ENCODE measurements at places on chromosomes 5 and 9.
A peak's percentile ranks its signal among the peaks of the same experiment; 100 is the strongest.

DNA sequence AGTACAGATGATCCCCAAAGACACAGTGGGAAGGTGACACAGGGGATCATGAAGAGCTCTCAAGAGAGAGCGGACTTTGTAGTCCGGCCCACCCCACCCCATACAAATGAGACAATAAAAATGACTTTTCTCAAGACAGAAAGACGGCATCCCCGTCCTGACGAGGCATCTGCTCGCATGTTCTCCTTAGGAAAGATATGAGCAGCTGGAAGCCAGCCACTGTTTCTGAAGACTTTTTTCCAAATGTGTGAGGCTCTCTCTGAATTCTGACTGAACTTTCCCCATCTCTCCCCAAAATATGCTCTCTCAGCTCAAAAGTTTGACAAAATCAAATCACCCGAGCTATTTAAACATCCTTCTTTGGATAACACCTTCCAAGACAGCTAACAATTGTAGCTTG, 105.2 kb downstream of the RFK start:
- no peak for DNase-seq

- DNase-seq: no peak
Observed at GRCh38 chr5:172334641-172335040, 51.1 kb upstream of the UBTD2 start.

- no peak for DNase-seq
Observed at GRCh38 chr5:23289162-23289561, 218.2 kb upstream of the PRDM9 start.

GRCh38 chr5:67194166-67194565, 2.4 kb downstream of the CD180 start:
- DNase-seq: no peak

DNA sequence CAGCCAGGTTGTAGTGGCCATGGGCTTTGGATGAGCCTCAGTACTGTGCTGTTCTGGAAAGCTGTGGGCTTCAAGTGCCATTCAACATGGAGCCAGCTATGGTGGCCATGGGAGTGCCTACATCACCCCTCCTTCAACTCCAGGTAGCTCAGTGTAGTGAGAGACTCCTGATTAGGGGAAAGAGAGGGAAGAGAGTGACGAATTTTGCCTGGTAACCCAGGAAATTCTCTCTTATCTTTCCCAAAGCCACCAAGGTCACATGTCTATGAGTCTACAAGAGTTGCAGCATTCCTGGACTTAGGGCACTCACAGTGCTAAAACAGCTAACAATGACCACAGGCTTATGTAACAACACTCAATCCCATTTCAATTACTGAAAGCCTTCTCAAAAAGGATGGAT, 81.7 kb upstream of the SPTLC1 start:
- DNase-seq: no peak

DNA sequence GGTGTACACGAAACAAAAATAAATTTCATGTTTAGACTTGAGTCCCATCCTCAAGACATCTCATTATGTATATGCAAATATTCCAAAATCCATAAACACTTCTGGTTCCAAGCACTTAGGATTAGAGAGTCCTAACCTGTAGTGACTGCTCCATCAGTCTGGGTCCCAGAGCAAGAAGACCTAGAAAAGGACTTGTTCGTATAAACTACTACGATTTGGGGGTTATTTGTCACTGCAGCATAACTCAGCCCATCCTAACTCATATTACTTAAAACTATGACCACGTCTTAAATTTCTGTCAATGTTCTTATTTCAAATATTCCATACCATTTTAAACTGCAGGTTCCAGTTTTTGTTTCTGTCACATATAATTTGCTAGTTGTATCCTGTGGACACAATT, 463.0 kb downstream of the AGTPBP1 start:
- no peak for DNase-seq

GRCh38 chr9:70531311-70531710, 116.9 kb upstream of the KLF9 start:
- no peak for DNase-seq

DNA sequence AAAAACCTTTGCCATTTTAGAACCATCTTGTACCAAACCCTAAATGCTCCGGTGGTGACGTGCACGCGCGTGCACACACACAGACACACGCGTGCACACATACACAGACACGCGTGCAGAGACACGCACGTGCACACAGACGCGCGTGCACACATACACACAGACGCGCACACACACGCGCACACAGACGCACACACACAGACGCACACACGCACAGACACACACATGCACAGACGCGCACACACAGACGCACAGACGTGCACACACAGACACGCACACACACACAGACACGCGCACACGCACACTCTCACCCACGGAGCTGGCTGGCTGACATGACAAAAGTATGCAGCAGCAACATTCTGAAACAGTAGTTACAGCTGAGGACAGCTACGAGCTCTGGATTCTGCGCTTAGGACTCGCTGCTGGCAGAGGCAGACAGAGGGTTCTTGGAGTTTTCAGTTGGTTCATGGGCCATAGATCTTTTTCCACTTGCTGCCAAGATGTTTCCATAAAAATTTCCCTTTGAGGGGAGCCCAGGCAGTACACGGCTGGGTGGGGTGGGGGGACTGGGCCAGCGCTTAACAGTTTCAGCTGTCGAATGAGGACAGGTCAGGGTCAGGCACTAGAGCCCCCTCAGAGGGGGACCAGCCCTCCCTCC, 46.2 kb upstream of the UBAC1 start:
- DNase-seq: no peak

DNA sequence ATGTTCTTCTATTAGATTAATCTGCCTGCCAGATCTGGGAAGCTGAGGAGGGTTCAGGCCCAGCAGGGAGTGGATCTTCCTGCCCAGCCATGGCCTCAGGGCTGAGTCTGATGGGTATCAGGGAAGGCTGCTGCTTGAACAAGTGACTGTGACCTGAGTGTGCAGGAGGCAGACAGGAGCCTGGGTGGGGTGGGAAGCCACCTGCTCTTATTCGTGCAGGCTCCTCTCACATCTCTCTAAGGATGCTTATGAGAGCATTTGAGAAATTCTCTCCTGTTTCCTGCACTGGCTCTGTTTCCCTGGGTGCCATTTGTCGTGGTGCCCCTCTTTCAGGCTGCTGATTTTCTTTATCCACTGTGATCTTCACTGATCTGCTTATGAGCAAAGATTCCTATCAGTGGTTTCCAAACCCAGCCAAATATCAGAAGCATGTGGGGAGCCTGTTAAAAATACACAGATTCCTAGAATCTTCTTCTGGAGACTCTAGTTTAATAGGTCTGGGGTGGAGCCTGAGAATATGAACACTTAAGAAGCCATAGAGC, 2.1 kb downstream of the RGS3 start:
- no peak for DNase-seq

DNA sequence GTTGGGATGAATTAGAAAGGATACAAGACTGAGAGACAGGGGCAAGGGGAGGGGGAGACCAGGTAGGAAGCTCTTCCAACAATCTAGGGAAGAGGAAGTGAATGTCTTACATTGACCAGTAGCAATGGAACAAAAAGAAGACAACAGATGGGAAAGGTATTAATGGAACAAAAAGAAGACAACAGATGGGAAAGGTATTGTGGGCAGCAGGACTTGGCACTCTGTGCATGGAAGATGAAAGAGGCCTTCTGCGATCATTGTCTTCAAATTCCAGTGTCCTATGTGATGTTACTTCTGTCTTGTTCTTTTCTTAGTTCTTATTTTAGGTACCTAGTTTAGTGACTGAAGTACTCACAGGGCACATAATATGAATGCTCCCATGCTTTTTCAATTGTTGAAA, 161.8 kb downstream of the PALM2AKAP2 start:
- DNase-seq: no peak

GRCh38 chr9:128007566-128008138, 26.9 kb upstream of the EEIG1 start:
- DNase-seq: peak; percentile 36

DNA sequence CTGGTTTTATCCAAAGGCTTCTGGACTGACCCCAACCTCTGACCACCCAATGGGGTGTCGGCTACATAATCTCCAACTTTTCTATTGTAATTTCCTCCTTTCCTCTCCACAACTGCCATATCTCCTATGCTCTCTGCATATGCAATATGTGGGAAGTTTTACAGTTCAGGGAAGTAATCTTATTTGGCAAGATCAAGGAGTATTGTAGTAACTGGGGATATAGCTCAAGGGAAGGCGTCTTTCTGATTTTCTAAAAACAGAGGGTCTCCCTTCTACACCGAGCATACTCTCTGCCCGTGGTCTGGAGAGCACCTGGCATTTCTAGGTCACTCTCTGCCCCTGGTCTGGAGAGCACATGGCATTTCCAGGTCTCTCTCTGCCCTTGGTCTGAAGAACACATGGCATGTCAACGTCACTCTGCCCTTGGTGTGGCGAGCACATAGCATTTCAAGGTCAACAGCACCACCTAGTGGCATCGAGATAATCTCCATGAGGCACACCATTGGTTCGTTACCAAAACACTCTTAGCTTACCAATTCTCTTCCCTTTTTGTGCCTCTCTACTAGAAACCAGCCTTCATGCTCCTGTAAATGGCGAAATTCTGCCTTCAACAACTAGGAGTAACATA, 616.4 kb upstream of the NUDT12 start:
- DNase-seq: peak; percentile 50

- DNase-seq: no peak
Observed at GRCh38 chr5:31824869-31825517, 186.1 kb downstream of the PDZD2 start.

DNA sequence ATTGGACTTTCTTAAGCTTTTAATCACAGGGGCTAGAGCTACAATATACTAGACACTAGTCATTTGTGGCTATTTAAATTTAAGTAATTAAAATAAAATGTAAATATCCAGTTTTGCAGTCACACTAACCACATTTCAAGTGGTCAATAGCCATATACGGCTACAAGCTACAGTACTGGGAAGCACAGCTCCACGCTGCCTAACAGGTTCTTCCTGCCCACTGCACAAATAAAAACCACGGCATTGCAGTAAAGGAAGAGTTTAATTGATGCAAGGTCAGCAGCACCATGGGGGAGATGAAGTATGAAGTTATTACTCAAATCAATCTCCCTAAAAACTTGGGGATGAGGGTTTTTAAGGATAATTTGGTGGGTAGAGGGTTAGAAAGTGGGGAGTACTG, 134.1 kb downstream of the LURAP1L start:
- DNase-seq: no peak

GRCh38 chr5:137619191-137619870, 116.6 kb downstream of the KLHL3 start:
- no peak for DNase-seq

DNA sequence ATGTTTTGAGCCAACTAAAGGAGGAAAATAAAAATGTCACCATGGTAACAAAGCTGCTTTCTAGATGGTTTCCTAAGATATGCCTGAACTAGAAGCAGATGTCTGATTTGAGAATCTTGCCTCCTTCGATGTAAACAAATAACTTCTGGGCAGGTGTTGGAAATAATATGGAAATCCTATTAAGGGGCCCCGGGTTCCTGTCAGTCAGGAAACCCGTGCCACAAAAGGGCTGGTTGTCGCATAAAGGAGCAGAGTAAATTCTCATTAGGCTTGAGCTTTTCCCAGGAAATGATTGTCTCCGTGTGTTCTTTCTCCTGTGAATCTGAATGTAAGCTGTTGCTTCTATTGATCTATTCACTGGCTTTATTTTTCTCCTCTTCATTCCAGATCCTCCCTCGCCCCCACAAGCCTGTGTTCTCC, 90.8 kb downstream of the TLE4 start:
- DNase-seq: no peak

Data from putamen (tissue), 1 donor.